ENCODE measurements at places on chromosomes 2 and 18. TPM values are rescaled to one million over a fixed set of nuclear protein-coding genes. Genes with fewer than 3 reads are reported as not detected.

The HNRNPA3 gene
- 122 TPM for total RNA-seq

The RGPD6 gene
- 64.0 TPM for total RNA-seq

The HOXD3 gene
- total RNA-seq: 11.2 TPM

The PSMA8 gene
- not detected for total RNA-seq

The RNU2-63P gene
- under 0.01 TPM for total RNA-seq

The SNED1 gene
- total RNA-seq: 23.1 TPM

The POTEC gene
- not detected for total RNA-seq

The TMEM182 gene
- 0.40 TPM for total RNA-seq

The ABHD1 gene
- 0.13 TPM for total RNA-seq

The LOXHD1 gene
- total RNA-seq: not detected

The DSEL gene
- 14.6 TPM for total RNA-seq

The DSG4 gene
- total RNA-seq: not detected

The CHRNA1 gene
- total RNA-seq: 0.07 TPM

The SCYGR6 gene
- total RNA-seq: not detected

The IL1B gene
- total RNA-seq: not detected

The CDK15 gene
- not detected for total RNA-seq

The COL5A2 gene
- total RNA-seq: 81.4 TPM

The DCAF17 gene
- total RNA-seq: 30.0 TPM

The MAPK4 gene
- total RNA-seq: not detected

The MITD1 gene
- 39.1 TPM for total RNA-seq

The CDH2 gene
- total RNA-seq: 42.4 TPM

The GRP gene
- total RNA-seq: not detected

The GAD1 gene
- total RNA-seq: 0.14 TPM

The TMEFF2 gene
- 0.07 TPM for total RNA-seq

The TMEM87B gene
- total RNA-seq: 72.9 TPM

The ATP6V1B1 gene
- 0.07 TPM for total RNA-seq

The MYO7B gene
- total RNA-seq: 0.14 TPM

The DSC2 gene
- 0.14 TPM for total RNA-seq

The G6PC2 gene
- not detected for total RNA-seq

The COBLL1 gene
- total RNA-seq: 30.2 TPM

The ATP6V1C2 gene
- total RNA-seq: not detected

The FSHR gene
- not detected for total RNA-seq

The NAT8 gene
- not detected for total RNA-seq

The ZNF638 gene
- total RNA-seq: 170 TPM

The DSG1 gene
- total RNA-seq: not detected

The TRIM54 gene
- total RNA-seq: not detected

The SLC14A1 gene
- total RNA-seq: not detected

The SLC9A4 gene
- total RNA-seq: not detected

The CDH19 gene
- not detected for total RNA-seq

The REG3A gene
- total RNA-seq: not detected

The LRRTM1 gene
- total RNA-seq: not detected

The MDH1B gene
- 0.65 TPM for total RNA-seq

The NLRC4 gene
- not detected for total RNA-seq

The C1QL2 gene
- total RNA-seq: not detected

The AGAP1 gene
- 17.6 TPM for total RNA-seq

The KIAA2012 gene
- not detected for total RNA-seq

The TACR1 gene
- not detected for total RNA-seq

The ASB18 gene
- not detected for total RNA-seq

The FZD7 gene
- total RNA-seq: 0.27 TPM

The CCDC141 gene
- 0.13 TPM for total RNA-seq

The PLEK gene
- total RNA-seq: 0.22 TPM

The HNMT gene
- total RNA-seq: 15.7 TPM

The CDH7 gene
- not detected for total RNA-seq

The FHOD3 gene
- total RNA-seq: not detected

The CASP10 gene
- total RNA-seq: 38.4 TPM

The COL3A1 gene
- total RNA-seq: 1.0 TPM

The OTOF gene
- under 0.01 TPM for total RNA-seq

The EPHA4 gene
- total RNA-seq: 35.8 TPM

The LIMS3 gene
- 5.3 TPM for total RNA-seq

The LYPD6 gene
- 5.4 TPM for total RNA-seq
